Stimulated activated CD8-positive, alpha-beta memory T cell treated with anti-CD3 and anti-CD28 coated beads, Interleukin-15, amount 100 ng/mL, for 1 hour (primary cell): ENCODE measurements at places on chromosomes 3 and 15.

DNA sequence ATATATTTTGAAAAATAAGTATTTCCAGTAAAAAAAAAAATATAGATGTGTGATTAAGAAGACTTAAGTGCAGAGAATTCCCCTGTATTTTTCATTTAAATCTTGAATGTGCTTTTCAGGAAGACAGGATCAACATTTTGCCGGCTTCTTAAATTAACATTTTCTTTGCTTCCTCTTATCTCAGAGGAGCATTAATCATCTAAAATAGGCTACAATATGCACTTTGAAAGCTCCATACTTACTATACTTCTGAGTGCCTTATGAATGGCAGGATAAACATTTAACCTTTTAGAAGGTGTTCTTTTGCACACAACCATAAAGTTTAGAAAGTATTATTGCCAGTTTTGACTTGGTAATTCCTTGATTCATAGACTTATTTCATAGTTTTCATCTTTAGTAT is 164.3 kb downstream of the ECT2 start:
- no peak for DNase-seq

GRCh38 chr3:30511524-30512251 is 94.7 kb upstream of the TGFBR2 start:
- DNase-seq = no peak

DNA sequence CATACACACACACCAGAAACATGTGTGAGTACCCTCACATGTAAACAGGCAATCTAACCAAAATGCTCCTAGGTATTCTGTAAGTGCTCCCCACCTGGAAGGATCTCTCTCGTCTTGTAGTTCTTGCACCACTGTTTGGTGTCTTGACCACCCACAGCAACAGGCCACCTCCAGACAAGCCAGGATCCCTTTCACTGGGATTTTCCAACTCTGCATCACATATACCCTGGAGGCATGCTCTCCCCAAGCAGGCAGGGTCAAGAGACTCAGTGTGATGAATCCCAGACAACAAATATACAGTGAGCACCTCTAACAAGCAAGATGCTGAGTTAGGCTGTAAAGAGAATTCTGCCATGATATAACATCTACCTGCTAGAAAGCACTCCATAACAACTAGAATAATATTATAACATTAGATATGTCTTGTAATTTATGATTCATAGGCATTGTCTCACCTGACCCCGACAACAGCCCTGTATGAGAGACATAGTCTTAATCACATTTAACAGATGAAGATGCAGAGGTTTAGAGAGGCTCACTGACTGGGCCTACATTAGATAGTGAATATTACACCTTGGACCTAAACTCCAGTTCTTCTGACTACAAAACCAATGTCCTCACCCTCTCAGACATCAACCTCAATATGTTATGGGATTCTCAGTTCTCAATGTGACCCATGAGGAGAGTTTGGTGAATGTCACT is 76.5 kb upstream of the BCL6 start:
- DNase-seq = no peak

GRCh38 chr3:151944356-151944755 is 70.9 kb downstream of the SUCNR1 start:
- no peak for DNase-seq

- DNase-seq = no peak
Observed at GRCh38 chr3:18738393-18739098, 313.4 kb upstream of the SATB1 start.

DNA sequence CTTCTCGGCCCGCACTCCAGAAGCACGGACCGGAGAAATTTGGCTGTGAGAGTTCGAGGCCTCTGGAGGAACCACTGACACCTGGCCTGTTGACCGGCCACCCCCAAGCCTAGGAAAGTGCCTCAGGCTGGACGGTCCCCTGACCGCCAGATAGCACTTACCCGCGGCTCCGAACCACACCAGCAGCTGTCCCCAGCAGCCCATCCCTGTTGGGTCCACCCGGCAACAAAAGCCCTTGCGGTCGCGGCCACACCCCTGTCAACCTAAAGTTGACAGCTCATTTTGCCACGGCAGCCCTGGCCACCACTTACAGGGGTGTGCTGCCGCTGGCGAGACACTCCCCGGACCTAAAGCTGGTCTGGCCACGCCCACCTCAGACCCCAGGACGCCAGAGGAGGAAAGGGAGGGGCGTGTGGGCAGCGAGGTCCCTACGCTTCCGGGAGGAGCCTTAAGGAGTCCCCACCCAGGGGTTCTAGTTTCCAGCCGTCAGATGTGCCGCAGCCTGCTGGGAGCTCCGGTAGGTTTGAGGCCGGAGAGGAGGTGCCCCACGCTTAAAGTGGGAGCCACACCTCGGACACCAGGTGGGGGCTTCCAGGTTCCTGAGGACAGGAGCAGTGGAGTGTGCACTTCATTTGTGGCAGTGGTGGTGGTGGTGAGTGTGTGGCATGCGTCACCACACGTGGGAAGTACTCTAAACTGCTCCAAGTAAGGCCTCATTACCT is at the start of gene LTK:
Gene LTK, minus strand, starts transcription at position 322 of the 722 bp plus-strand sequence. Its CDS starts 118 bp downstream, at position 204.
- DNase-seq = no peak

GRCh38 chr3:25592510-25592968 is 72.2 kb downstream of the TOP2B start:
- DNase-seq = no peak

DNA sequence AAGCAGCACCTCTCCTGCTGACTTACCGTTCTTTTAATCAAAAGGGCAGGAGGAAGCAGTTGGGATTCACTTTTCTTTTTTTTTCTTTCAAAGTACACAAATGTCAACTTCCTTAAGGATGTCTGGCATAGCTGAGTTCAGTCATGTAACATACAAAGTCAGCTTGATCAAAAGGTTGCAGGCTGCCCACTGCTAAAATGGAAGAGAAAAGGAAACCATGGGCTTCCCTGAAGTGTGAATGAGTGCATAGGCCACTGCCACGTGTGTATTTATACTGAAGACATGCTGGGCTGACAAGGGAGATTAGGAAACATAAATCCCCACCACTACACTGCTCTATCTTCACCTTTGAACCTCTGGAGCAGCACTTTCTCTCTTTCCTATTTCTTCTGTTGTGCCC is 312.5 kb downstream of the TIGIT start:
- no peak for DNase-seq

DNA sequence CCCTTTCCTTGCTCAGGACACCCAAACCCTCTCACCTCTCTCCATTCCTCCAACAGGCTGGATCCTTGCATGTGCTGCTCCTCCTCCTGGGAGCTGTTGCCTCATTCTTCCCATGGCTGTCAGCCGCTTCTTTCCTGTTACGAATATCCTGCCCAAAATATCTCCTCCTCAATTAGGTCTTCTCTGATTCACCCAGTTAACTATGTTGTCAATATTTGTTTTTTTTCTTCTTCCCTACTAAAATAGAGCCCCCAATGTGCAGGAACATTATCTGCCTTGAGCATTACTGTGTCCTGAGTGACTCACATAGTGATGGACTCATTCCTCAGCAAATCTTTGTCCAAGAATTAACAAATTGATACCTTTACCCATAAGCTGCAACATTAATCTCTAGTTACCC is 357.2 kb downstream of the CLSTN2 start:
- no peak for DNase-seq

GRCh38 chr3:101781166-101781565 is 2.2 kb downstream of the NXPE3 start:
- DNase-seq = no peak

DNA sequence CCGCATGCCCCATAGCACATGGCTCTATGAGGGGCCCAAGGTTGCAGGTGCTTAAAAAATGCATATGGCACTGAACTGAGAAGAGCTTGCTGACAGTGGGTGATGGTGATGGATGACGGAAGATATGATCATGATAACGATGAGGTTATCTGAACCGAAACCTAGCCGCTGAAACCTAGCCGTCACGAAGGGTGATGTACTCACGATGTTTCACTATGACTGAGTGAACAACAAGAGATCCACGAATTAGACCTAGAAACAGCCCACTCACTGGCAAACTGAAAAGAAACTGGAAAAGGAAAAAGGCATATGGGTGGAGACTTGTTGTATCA is 57.6 kb upstream of the BCL6 start:
- DNase-seq = no peak

DNA sequence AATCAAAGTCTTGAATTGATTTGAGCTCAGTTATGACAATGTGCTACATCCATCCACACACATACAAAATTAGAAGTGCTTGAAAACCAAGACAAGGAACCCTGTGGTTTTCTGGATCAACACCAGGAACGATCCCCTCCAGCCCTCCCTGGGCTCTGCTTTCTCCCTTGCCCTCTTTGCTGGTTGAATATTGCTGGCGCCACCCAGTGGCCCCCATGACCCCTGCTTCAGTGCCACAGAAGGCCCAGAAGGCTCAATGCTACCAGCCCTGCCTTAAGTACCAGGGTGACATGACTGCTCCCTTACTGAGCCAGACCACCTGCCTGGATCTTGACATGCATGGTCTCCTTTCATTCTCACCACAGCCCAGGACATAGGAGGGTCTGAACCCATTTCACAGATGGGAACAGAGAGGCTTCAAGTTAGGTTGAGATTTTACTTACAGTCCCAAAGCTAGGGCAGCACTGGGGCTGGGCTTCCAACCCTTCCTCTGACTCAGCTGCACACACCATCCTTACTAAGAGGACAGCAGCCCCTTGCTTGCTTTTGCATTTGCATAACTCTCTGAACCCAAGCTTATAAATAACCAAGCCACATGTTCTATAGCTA is 15.0 kb downstream of the IL12A start:
- no peak for DNase-seq

DNA sequence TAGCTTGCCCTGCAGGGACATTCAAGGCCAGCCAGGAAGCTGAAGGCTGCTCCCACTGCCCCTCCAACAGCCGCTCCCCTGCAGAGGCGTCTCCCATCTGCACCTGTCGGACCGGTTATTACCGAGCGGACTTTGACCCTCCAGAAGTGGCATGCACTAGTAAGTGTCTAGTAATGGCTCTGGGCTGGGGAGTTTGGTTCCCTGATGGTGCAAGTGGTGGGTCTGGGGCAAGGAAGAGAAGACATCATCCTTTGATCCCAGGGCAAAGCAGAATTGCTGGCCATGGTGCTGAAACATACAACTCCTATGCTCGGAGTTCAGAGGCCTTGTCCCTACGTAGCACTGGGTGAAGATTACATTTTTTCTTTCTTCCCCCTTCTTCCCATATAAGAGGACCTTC is 311.4 kb downstream of the EPHB1 start:
- DNase-seq = no peak

GRCh38 chr3:61927332-61927731 is 366.0 kb downstream of the PTPRG start:
- no peak for DNase-seq

DNA sequence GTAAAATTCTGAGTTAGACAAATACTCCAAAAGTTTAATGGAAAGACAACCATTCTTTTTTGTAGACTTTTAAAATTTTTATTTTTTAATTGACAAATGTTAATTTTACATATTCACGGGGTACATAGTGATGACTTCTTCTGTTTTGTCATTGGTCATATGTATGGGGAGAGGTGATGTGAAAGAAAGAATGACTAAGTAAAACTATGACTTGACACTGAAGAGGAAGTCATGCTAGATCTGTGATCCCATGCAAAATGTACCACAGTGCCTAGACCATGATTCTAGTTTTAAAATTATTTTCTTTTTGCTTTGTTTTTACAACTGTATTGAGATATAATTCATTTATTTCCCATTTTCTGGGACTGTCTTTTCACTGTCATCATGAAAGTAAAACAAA is 281.6 kb downstream of the MBNL1 start:
- DNase-seq = no peak

DNA sequence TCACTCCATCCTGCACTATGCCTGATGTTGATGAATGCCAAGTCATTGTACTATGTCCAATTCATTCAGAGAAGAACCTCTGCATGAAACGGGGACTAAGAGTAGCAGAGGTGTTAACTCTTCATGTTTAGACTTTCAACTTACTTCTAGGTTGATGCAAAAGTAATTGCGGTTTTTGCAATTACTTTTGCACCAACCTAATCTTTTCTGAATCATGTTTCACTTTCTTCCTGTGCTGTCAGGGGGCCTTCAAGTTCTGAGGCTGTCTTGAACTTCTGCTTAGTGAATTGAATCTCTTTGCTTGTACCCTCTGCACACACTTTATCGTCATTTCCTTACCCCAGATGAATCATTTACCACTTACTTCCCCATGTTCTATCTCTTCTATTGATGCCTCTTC is 636.2 kb downstream of the NAALADL2 start:
- no peak for DNase-seq

GRCh38 chr3:41301548-41301947 is 102.2 kb downstream of the CTNNB1 start:
- no peak for DNase-seq

- no peak for DNase-seq
Observed at GRCh38 chr3:58153371-58153770, 57.4 kb downstream of the DNASE1L3 start.

DNA sequence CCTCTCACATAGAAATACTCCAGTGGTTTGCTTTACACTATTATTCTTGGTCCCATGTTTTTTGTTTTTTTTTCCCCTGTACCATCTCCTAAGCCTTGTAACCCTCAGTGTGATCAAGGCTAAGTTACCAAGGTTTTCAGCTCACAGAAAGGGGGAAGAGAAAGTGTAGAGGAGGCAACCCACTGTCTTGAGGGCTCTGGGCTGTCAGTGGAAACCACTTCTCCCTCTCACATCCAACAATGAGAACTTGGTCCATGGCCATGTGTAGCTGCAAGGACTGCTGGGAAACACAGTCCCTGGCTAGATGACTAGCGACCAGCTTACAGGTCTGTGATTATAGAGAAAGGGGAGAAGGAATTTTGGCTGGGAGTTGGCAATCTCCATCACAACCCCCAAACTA is 30.3 kb downstream of the GPD1L start:
- DNase-seq = no peak

GRCh38 chr15:86611417-86612040 is 531.9 kb downstream of the AGBL1 start:
- DNase-seq = no peak
